Stimulated activated CD4-positive, alpha-beta T cell treated with anti-CD3 and anti-CD28 coated beads, TNF-alpha, amount 100 ng/mL, for 48 hours (primary cell): ENCODE measurements at places on chromosomes 7 and 10.

DNA sequence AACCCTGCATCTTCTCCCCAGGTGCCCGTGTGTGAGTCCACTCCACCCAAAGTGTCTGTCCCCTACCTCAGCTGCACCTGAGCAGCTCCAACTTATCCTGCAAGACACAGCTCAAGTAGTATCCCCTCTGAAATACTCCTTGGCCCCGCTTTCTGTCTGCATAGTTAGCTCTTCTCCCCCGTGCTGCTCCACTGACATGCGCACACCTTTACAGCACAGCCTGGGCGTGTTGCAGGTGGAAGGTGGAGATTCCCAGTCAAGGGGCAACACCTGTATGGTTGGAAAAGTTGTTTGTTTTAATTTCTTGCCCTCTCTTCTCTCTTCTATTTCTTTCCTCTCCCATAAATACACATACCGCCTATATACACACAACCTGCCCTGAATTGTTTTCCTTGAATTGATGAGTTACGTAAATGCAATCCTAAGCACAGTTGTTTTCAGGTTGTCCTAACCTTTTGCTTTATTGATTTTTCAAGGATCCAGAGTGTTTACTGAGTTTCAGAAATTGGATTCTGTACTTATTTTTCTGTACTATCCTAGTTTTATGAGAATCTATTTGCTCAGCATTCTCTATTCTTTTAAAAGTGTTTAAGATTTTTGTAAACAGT lies 14.9 kb downstream of the MET start:
- DNase-seq = no peak

- DNase-seq = no peak
These were observed 166.7 kb upstream of the PRKCQ start for GRCh38 chr10:6746782-6747181.

DNA sequence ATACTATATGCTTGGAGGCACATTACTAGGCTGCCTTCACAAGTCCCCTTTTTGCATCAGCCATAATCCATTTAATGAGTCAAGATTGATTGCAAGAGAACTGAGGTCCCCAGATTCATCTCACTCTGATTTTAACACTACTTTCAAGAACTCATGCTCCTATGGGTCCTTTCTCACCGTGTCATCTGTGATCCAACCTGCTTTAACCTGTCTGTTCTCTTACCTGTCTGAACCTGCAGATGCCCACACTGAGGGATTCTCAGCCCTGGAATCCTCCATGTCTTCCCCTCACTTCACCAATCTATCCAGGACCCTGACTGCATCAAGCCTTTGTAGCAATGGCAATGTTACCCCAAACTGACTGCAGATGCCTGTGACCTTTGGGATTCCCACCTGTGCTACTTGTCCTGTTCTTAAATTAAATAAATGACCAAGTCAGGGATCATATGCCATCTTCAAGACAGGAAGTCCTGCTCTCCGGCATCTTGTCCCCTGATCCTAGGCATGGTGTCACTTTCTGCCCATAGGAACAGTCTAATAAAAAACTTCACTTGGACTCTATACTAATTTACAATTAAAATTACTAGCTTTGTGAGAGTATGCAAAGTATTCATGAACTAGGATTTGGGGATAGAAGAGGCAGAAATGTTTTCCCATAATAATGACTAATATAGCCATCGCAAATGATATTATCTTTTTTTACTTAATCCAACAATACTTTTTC lies 25.9 kb upstream of the GOT1 start:
- no peak for DNase-seq

GRCh38 chr7:28364082-28364481 lies 48.2 kb upstream of the CREB5 start:
- no peak for DNase-seq

DNA sequence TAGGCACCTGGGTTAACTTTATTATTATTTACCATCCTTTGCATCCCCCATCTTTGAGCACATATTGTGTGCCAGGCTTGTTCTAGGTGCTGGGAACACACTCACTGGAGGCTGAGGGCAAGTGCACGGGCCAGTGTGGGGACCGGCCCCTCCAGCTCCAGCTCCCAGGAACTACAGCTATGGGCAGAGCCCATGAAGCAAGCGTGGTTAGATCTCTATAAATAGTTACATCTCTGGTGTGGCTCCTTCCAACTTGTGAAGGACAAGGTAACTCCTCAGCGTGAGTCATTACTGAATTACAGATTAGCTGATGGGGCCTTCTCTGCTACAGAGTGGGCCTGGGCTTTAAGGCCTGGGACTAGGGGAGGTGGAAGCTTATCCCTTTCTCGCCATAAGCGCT lies 583.5 kb downstream of the SDK1 start:
- DNase-seq = no peak

- DNase-seq = no peak
These were observed 5.1 kb downstream of the HOXA13 start for GRCh38 chr7:27194686-27195379.

GRCh38 chr7:141071855-141072547 lies 1.9 kb upstream of the TMEM178B start:
- no peak for DNase-seq

DNA sequence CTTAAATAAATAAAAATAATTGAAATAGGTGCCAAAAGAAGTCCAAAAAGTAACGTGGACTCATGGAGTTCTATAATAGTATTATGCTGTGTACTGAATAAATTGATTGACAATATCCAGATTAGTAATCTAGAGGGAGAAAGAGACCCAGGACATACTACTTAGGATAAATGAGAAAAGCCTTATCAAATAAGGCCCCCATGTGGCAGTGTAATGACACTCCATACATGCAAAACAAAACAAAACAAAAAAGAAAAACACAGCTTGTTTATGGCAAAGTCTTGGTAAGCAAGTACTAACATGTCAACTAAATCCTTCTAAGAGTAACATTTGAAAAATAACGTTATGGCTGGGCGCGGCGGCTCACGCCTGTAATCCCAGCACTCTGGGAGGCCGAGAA lies 3.6 kb upstream of the RUNDC3B start:
- no peak for DNase-seq

- no peak for DNase-seq
These were observed 142.7 kb downstream of the JCAD start for GRCh38 chr10:29916669-29917068.

GRCh38 chr10:118960157-118961090 lies 69.1 kb upstream of the NANOS1 start:
- no peak for DNase-seq

GRCh38 chr7:112152186-112152585 lies 54.0 kb downstream of the DOCK4 start:
- DNase-seq = no peak

- no peak for DNase-seq
These were observed 3.0 kb upstream of the PHYHIPL start for GRCh38 chr10:59173414-59173813.

DNA sequence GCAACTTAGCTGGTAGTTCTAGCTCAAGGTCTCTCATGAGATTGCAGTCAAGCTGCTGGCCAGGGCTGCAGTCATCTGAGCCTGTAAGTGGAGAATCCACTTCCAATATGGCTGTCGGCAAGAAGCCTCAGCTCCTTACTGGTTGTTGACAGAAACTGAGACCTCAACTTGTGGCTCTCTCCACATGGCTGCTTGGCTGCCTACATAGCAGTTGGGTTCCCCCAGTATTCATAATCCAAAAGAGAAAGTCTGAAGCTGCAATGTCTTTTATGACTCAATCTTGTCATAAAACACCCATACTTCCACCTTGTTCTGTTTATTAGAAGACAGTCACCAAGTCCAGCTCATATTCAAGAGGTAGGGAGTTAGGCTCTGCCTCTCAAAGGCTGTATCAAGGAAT lies 334.9 kb upstream of the KMT2E start:
- DNase-seq = no peak

DNA sequence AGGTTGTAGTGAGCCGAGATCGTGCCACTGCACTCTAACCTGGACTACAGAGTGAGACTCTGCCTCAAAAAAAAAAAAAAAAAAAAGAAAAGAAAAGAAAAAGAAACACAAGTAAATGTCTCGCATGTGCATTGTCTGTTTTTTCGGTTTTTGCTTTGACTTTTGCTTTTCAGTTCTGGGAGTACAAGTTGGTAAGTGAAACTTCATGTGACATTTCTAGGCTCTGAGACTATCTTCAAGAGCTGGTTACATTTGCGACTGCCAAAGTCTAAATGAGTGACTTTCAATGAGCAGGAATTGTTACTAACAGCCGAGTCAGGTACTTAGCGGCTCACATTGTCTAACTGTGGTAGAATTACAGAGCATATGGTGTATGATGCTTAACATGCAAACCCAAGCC lies 107.0 kb upstream of the CELF2 start:
- DNase-seq = no peak

- DNase-seq = no peak
These were observed 277.4 kb upstream of the KLF14 start for GRCh38 chr7:131011432-131011742.

GRCh38 chr10:128491686-128492085 lies 365.5 kb upstream of the MKI67 start:
- no peak for DNase-seq

DNA sequence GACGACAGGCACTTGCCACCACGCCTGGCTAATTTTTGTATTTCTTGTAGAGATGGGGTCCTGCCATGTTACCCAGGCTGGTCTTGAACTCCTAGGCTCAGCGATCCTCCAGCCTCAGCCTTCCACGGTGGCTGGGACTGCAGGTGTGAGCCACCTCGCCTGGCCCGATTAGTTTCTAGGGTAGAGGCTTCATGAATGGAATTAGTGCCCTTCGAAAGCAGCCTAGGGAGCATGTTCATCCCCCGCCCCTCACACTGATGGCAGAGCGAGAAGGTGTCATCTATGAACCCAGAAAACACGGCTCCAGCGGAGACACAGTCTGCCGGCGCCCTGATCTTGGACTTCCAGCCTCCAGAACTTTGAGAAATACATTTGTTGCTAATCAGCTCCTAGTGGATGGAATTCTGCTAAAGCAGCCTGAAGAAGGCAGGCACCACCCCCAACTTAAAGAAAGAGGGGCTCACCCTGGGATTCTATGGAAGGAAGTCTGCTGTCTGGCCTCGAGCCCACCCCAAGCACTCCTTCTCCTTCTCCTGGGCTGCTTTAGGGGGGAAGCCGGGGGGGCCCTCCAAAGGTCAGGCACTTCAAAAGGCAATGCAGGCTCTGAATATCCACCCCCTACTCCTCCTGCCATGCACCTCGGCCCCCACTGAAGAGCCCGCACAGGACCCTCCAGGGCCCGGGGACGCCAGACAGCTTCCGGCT lies 10.1 kb downstream of the PDGFA start:
- DNase-seq = no peak

DNA sequence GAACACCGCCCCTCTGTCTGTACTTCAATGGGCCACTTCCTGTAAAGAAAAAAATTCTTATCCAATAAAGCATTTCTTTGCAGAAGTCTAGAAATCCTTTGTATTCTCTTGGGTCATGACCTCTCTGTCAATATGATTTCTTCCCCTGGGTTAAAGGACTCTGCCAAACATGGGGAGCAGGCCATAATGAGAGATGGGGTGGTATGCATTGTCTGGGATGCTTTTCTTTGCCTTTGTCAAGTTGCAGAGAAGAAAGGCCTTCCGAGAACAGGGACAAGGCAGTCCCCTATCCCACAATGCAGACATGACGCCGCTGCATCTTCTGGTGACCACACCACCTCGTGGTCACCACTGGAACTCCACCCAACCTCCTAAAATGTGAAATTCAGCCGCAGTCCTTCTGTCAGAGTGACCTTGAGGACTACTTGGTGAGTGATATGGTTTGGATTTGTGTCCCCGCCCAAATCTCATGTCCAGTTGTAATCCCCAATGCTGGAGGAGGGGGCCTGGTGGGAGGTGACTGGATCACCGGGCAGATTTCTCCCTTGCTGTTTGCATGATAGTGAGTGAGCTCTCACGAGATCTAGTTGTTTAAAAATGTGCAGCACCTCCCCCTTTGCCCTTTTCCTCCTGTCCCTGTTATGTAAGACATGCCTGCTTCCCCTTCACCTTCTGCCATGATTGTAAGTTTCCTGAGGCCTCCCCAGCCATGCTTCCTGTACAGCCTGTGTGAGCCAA lies 15.2 kb upstream of the FRMPD2 start:
- no peak for DNase-seq

- no peak for DNase-seq
These were observed 33.0 kb downstream of the CREB3L2 start for GRCh38 chr7:137968890-137969289.

DNA sequence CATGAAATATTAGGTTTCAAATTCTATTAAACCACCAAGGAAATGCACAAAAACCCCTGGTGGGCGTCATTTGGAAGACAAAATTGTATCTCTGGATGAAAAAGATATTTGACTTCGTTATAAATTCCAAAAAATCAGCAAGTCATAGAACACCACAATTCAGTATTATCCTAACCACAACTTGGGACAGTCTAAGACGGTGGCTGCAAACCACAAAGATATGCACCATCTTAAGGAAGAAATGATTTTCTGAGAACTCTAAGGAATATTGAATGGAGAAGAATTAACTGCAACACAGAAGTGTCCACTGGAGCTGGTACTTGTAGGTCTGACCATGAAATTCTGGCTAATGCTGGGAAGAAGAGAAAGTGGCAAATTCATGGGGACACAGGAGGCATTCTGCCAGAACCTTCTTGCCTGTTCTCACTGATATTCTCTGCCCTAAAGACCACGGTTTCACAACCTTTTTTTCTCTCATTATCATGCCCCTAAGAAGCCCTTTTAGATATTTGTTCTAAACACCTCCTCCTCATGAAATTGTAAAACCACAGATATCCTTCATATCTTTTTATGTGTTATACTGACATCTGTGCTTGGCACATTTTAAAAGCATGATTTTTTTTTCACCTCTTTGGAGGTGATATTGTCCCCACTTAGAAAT lies 92.9 kb downstream of the SFMBT2 start:
- DNase-seq = no peak

DNA sequence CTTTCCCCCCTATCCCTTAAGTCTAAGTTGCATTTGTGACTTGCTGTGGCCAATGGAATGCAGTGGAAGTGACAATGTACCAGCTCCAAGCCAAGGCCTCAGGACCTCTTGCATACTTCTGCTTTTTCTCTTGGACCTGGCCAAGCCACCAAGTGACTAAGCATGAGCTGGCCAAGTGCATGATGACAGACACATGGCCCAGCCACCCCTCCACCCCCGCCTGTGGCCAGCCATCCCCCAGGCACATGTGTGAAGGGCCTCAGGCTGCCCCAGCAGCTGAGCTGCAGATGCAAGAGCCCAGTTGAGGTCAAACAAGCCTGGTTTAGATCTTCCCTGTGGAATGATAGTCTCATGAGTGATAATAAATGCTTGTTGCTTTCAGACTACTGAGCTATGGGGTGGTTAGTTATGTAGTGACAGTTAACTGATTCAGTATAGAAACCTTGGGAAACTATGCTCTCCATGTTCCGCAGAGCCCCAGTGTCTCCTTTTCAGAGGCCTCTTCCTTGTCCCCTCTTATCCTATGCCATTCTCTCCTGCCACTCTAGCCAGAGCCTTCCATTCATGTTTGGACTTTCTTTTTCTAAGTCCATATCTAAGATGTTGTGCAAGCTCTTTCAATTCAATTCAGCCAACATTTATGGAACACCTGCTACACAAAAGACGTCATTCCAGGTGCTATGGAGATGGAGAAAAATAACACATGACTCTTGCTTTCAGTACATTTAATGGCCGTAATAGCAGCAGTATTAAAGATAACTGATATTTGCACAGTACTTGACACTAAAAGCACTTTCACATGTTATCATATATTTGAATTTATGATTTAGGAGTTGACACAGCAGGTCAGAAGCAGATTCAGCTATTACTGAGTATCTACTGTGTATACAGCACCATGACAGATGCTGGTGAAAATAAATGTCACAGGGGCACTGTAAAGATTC lies 55.5 kb upstream of the LOXL4 start:
- no peak for DNase-seq

GRCh38 chr7:156080596-156080995 lies 268.3 kb upstream of the SHH start:
- DNase-seq = no peak

GRCh38 chr7:14924398-14924797 lies 21.8 kb upstream of the DGKB start:
- no peak for DNase-seq

GRCh38 chr7:154171422-154171821 lies 119.2 kb downstream of the DPP6 start:
- no peak for DNase-seq
